Kidney (tissue), 22 donors: ENCODE measurements at places on chromosomes 1 and 21. TPM values are rescaled to one million over a fixed set of nuclear protein-coding genes. Genes with fewer than 3 reads are reported as not detected.

GRCh38 chr1:54126271-54126815, 26.5 kb downstream of the CDCP2 start:
- no peak for DNase-seq

- no peak for DNase-seq
Observed at GRCh38 chr1:41485605-41486004, 1.1 kb upstream of the EDN2 start.

GRCh38 chr1:34619256-34619655, 135.6 kb upstream of the GJB5 start:
- DNase-seq, result no peak

Gene SYT14
- polyA plus RNA-seq, result 0.22 TPM

DNA sequence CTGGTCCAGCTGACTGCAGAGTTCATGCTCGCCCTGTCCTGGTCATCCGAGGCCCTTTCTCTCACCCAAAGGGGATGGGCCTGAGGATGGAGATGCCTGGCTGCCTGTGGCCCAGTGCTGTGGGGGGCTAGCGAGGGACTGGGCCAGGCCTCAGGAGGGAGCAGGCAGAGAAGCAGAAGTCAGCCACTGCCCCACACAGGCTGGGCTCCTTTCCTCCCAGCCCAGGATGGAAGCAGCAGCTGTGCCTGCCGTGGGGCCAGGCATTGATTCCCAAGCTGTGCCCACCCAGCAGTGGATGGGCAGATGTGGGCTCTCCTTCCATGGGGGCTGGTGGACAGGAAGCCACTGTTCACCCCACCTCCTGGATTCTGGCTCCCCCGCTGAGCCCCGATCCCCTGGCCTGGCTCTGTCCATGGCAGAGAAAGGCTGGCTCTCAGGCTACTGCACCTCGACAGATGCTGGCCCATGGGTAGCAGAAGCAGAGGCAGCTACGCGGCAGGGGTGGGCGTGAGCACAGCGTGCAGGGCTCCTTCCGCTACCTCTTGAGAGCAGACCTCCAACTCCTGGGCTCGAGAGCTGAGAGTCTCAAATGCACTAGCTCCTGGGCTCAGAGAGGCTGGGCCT, 24.6 kb downstream of the RUNX3 start:
- no peak for DNase-seq

GRCh38 chr1:207097871-207098324, 6.1 kb upstream of the C4BPA start:
- DNase-seq, result no peak

GRCh38 chr1:96756789-96757188, 35.2 kb downstream of the PTBP2 start:
- no peak for DNase-seq

Gene CHRM3
- polyA plus RNA-seq, result 1.4 TPM

GRCh38 chr21:46228345-46229051, at the start of gene LSS:
TSS of gene LSS (minus strand) at chr21:46228774. CDS start at chr21:46228745, 29 bp downstream.
- peak; percentile 99 for DNase-seq

DNA sequence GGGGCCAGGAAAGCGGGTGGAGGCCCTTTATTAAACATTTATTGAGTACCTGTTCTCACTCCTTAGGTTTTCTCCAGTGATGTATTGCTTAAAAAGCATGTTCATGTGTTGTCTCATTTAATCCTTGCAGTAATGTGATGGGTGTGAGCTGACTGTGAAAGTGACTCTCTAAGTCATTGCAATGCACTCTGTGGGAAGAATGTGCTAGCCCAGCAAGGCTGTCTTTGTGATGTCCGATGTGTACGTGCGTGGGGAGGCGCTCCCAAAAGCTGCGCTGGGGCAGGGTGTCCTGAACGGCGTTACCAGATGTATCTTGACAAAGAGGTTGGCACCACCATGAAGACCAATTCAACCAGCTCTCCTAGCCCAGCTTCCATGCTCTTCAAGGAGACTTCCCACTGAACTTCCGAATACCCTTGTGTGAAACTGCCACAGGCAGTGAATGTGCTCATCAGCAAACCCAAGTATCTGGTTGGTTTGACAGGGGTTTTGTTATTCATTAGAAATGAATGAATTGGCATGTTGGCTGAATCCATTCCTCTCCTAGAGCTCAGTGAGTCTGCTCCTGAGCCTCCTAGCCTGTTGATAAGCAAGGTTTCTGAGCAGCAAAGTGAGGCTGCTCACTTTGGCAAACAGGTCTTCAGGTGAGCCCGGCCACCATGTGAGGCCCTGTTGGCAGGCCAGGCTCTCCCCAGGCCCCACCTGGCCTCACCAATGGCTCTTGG, 28.0 kb downstream of the NUAK2 start:
- DNase-seq, result no peak

GRCh38 chr1:177780096-177780700, 189.7 kb downstream of the SEC16B start:
- DNase-seq, result peak; percentile 88

- DNase-seq, result no peak
Observed at GRCh38 chr21:17391811-17392340, 121.0 kb upstream of the CXADR start.

- DNase-seq, result peak; percentile 76
Observed at GRCh38 chr1:219566951-219567947, 45.7 kb downstream of the ZC3H11B start.

DNA sequence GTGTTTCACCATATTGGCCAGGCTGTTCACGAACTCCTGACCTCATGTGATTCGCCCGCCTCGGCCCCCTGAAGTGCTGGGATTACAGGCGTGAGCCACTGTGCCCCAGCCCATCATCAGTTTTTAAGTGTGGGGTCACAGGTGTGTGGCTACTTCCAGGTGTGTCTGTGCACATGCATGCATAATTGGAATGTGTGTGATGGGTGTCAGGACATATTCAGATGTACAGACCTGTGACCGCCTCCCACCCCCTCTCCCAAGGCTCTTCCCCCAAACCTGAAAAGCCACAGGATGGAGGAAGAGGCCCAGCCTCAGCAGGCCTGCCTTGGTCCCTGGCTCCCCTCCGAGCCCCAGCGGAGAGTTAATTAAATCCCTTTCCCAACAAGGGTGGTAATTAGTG, 37.3 kb upstream of the CSF3R start:
- DNase-seq, result no peak

Gene CELA3A
- not detected for polyA plus RNA-seq

- DNase-seq, result no peak
Observed at GRCh38 chr21:32993894-32994293, 31.8 kb upstream of the OLIG2 start.

Gene C8B
- not detected for polyA plus RNA-seq

- DNase-seq, result no peak
Observed at GRCh38 chr21:33432496-33432895, 29.3 kb downstream of the IFNGR2 start.

Gene EIF3I
- polyA plus RNA-seq, result 178 TPM

GRCh38 chr1:19210772-19211549, 895 bp upstream of the UBR4 start:
- no peak for DNase-seq

Gene IL20
- not detected for polyA plus RNA-seq

DNA sequence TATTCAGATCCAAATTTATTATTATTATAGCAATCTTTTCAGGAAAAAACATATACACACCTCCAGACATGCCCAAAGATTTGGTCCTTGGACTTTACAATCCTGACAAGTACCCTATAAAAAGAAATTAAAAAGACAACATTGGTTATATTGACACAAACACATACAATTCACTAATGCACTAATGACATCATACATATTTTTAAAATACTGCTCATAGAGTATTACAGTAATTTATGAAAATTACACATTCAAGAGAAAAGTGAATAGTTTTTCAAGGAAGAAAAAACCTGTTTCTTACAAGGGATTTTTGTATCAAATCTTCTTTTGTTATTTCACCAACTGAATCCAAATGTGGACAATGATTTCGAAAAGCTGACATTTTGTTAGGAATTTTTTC, 18.3 kb downstream of the USP33 start:
- no peak for DNase-seq

- DNase-seq, result no peak
Observed at GRCh38 chr1:62076286-62076685, 118.4 kb upstream of the L1TD1 start.

- peak; percentile 79 for DNase-seq
Observed at GRCh38 chr21:35840197-35840799, 220.0 kb downstream of the SETD4 start.

Gene LRRC8B
- 2.4 TPM for polyA plus RNA-seq

Gene NR0B2
- polyA plus RNA-seq, result 16.5 TPM

- no peak for DNase-seq
Observed at GRCh38 chr1:169308313-169309039, 59.1 kb downstream of the NME7 start.

Gene S100B
- polyA plus RNA-seq, result 2.6 TPM

GRCh38 chr1:39737546-39738169, 1.0 kb upstream of the PPIE start:
- no peak for DNase-seq

DNA sequence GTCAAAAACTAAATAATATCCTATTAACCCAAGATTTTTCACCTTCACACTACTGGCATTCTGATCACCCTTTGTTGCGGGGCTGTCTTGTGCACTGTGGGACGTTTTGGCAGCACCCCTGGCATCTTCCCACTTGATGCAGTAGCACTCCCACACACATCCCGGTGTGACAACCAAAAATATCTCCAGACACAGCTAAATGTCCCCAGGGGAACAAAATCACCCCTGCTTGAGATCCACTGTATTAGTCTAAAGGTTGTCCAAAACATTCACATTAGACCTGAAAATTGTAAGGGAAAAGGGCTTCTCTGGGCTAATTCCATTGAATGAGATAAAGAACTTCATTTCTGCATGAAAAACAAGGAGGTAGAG, 37.8 kb downstream of the PLEKHO1 start:
- DNase-seq, result no peak

DNA sequence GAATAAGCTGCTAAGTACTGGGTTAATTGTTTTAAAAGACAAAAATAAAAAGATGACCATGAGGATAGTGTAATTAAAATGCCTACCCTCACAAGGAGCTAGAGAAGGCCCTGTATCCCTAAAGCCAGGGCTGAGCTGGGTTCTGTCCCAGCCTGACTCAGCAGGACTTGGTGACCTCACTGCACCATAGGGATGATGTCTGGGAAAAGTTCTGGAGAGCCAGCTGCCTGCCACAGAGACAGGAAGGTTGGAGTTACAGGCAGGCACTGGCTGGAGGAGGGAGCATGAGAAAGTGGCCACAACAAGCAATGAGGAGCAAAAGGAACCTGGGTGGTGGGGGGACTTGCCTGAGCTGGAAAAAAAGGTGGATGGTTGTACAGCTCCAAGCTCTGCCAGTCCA, 5.7 kb upstream of the TNR start:
- no peak for DNase-seq

DNA sequence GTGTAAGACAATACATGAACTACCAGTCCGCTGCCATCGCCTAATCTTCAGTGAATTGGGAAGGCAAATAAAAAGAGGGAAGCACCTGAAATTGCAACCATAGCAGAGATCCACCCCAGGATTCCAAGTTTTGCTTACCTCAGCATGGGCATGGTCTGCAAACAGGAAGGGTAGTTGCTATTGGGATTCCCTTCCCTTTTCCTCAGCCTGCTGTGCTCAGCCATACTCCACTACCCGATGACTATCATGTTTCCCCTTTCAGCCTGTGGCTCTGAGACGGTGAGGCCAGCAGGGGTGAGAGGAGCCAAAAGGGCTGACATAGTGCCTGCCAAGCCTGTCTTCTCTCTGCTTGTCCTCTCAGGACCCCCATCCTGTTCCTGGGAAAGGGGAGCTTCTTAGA, 64.2 kb downstream of the GPR137B start:
- DNase-seq, result peak; percentile 44

Gene MTARC2
- polyA plus RNA-seq, result 95.2 TPM

- peak; percentile 86 for DNase-seq
Observed at GRCh38 chr1:39410915-39411436, 80.5 kb upstream of the BMP8A start.

- no peak for DNase-seq
Observed at GRCh38 chr1:212864201-212864600, 6.1 kb downstream of the FLVCR1 start.

DNA sequence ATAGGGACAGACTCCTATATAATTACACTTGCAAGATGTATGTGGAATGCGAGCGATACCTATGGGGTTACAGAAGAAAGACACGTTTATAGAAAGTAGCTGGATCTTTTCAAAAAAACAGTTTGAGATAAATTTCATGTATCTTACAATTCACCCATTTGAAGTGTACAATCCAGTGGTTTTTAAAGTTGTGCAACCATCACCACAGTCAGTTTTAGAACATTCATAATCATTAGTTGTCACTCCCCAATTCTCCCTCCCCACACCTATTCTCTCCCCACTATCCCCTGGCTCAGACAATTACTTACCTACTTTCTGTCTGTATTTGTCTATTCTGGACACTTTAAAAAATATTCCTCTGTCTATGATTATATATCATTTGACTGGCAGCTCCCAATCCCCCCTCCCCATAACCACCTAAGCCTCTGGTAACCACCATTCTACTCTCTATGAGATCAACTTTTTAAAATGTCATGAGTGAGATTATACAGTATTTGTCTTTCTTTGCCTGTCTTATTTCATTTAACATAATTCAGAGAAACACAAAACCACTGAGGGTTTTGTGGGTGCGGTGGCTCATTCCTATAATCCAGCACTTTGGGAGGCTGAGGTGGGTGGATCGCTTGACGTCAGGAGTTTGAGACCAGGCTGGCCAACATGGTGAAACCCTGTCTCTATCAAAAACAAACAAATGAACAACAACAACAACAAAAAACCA, 39.1 kb downstream of the MRPS6 start:
- DNase-seq, result no peak

DNA sequence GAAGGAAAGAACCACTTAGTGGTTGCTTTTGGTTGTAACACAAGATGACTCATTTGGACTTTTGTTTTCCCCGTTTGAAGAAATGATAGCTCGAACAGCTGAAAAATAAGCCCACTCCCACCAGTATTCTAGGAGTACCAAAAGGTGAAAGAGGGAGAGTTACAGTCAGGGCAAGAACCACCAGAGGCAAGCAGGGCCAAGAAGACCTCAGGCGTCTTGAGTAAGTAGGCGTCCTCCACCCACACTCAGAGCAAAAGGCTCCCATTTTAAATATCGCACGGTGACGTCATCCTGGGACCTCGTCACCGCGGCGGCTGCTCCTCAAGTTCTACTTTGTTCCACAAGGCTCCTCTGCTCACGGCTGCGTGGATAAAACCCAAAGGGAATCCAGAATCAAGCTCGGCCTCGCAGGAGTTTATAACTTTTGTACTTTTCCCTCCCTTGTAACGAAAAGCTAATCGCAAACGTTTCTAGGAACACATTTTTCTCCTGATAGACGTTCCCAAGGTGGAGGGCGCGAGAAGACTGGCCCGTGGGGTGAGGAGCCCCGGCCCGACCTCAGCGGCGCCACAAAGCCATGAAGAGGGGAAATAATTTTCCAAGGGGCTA, 1.2 kb downstream of the BTG3 start:
- peak; percentile 87 for DNase-seq
